ENCODE measurements at places on chromosomes 1 and 21.
A peak's percentile ranks its signal among the peaks of the same experiment; 100 is the strongest.

DNA sequence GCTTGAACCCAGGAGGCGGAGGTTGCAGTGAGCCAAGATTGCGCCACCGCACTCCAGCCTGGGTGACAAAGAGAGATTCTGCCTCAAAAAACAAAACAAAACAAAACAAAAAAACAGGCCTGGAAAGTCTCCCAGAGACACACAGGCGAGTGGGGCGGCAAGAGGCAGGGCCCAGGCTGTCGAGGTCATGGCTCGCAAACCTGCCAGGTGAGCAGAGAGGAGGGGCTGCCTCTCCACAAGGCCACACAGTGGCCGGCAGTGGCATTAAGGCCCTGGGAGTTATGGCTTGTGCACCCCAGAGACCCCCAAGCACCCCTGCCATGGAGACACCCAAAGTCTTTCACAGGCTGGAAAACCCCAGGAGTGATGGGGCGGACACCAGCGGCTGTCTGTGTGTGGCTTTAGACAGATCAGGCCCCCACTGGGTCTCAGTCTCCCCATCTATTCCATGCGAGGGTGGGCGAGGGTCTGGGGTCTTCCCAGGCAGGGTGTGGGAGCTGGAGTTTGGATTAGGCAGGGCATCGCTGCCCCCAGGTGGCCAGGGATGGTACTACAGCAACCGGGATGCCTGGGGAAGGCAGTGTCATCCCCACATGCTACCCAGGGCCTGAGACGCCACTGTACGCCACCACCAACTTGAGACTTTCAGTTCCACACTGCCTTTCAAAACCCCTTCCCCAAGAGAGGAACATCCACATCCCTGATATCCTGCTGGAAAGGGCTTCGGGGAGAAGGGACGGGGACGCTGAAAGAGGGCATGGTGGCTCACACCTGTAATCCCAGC, 7.3 kb upstream of the CTRC start:
- DNase-seq = no peak

GRCh38 chr1:56411021-56411420, 168.3 kb downstream of the PLPP3 start:
- no peak for DNase-seq

DNA sequence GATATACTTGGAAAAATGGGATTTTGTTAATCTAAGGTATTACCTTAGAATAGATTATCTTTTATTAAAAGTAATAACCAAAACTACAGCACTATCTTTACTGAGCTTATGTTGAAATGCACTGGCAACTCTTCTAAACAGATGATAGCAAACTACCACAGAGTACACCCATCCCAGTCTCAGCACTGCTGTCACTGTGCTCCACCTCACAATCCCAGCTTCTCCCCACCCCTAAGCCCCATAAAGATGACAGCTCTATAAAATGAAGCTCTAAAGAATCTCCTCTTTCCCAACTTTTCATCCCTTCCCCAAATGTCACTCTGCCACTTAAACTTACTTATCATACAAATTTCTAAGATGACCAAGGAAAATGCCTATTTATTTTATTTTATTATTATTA, 6.4 kb downstream of the DSTYK start:
- DNase-seq = no peak

- no peak for DNase-seq
These were observed 5.6 kb downstream of the AHCTF1 start for GRCh38 chr1:246925997-246926626.

- DNase-seq = no peak
These were observed 129.5 kb downstream of the PIGK start for GRCh38 chr1:77089756-77090155.

- DNase-seq = no peak
These were observed 40.8 kb upstream of the TP53BP2 start for GRCh38 chr1:223886516-223886921.

DNA sequence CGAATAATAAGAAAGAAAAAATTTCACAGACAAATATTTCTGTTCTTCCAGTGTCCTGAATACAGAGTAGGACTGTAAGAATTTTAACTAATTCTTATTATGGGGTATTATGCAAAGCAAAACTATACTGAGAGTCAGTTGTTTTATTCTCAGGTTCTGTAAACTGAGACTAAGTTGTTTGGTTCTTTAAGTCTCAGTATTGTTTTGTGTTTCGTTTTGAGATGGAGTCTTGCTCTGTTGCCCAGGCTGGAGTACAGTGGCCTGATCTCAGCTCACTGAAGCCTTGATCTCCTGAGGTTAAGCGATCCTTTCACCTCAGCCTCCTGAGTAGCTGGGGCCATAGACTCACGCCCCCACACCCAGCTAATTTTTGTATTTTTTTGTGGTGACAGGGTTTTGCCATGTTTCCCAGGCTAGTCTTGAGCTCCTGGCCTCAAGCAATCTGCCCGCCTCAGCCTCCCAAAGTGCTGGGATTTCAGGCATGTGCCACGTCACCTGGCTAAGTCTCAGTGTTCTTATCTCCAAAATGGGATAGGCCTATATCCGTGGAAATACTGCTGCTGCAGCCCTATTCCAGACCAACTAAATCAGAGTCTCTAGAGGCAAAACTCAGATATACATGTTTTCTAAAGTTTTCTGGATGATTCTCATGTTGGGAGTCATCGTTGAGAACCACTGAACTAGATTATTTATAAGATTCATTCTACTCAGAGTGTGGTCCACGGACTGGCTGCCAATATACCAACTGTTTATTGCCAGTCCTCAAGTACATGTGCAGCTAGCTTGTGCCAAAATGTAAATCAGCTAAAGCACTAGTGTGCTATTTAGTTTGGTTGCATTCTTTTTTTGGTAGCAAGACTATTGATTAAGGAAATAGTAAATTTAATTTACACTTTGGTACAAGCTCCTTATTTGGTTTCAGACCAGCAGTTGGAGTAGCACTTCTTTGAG, 116.6 kb downstream of the HS2ST1 start:
- no peak for DNase-seq

DNA sequence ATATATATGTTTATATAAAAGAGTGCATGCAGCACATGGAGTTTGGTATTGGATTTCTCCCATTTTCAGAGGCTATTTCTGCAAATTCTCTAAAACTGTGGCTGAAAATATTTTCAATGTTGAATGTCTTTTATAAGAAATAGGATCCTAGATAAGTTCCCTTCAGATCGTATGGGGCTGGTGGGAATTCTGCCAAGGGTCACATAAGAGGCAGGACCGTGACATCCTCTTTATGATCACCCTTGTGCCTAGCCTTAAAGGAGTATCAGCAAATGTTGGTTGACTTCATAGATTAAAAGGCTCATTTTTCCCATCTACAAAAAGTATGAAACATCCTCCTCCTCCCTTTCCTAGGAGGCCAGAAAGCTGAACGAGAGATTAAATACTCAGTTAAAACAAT, 1.3 kb upstream of the IFNAR2 start:
- DNase-seq = no peak

DNA sequence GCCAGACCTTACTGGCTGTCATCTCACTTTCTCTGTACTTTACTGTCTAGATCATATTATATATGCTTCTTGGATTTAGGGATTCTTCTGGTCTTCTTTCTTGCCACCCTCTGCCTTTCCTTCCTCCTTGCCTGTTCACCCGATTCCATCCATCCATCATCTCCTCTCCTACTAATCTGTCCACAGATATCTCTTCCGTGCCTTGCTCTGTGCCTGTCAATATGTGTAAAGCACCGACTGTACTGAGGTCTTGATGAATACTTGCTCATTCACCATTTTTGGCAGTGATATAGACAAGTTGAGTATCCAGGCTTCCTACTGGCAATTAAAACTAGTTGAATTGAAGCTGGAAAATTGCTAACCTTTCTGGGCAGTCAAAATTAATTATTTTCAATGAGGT, 8.1 kb downstream of the FMN2 start:
- no peak for DNase-seq

DNA sequence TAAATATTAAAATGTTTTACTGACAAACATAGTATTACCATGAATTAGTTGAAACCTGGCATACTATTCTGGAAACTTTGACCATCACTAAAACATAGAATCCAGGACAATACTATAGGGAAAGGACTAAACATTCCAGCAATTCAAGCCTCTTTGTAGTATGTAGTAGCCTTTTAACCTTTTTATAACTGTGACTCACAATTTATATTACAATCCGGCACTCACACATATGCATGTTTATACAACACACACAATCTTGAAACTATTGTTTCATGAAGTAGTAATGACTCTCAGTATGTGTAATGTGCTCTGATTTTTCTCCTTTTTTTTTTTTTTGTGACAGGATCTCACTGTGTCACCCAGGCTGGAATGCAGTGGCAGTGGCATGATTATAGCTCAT, 64.3 kb downstream of the ANKRD13C start:
- DNase-seq = no peak

DNA sequence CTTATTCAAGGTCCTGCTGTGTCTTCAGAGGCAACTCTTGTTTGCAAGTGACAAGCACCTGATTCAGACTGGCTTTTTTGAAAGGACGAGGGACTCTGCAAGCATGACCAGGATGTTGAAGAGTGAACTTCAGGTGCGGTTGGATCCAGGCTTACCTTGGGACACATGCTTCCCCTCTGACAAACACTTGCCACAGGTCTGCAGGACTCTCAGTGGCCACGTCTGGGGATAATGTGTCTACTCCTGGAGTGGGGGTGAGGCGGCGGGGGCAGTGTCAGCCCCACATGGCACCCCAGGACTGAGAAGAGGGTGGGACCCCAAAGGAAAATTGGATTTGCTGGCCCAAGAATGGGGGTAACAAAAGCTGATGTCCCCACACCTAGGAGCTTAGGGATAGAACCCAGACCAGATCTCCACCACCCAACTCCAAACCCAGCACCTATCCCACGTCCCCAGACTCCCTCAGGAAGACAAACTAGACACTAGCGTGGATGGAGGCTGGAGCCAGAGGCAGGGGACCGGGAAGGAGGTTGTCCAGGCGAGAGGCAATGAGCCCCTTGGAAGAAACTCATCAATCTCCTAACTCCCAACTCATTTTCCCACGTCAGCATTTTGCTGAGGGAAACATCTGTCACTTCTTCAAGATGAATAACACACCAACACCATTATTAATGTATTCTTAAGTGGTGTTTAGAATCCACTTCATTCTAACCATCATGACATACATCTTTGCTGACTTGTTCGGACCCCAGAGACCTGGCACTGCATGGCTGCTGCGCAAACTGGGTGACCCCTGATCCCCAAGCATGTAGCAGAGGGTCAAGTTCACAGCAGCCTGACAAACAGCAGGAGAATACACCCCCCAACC, 32.0 kb upstream of the LAPTM5 start:
- no peak for DNase-seq

GRCh38 chr21:16419188-16419921, 689.6 kb downstream of the USP25 start:
- peak; percentile 47 for DNase-seq

Measured in thoracic aorta (tissue), 2 donors.